ENCODE measurements at places on chromosomes 6 and 20.

DNA sequence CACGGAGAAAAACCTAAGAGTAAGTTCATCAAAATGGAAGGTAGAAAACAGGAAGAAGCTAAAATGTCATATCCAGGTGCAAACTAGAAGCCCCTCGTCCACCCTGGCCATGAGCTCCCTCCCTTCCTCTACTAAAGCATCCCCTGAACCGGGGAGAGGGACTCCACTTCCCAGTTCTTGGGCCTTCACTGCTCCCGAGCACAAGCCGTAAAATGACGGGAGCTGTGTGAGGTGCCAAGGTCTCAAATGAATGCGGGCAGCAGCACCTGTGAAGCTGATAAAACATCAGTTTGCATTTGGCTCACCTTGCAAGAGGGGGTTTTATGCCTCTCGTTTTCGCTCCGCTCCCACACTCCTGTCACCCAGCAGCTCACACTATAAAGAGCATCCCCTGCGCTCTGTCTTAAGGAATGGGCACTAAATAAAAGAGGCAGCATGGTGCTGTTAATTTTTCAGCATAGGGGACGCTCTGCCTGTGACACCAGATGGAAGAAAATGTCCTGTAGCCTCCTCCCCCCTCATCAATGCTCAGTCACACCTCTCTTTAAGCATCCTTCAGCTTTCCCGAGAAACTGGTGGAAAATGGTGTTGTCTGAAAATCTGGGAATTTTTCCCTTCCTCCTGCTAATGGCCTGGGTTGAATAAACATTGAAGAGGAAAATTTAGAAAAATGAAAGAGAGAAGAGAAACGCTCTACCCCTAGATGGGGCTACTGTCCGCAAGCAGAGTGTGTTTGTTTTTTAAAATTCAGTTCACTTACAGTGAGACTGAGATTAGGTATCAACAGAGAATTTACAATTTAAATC lies 563.0 kb upstream of the AGPAT4 start:
- no peak for DNase-seq

DNA sequence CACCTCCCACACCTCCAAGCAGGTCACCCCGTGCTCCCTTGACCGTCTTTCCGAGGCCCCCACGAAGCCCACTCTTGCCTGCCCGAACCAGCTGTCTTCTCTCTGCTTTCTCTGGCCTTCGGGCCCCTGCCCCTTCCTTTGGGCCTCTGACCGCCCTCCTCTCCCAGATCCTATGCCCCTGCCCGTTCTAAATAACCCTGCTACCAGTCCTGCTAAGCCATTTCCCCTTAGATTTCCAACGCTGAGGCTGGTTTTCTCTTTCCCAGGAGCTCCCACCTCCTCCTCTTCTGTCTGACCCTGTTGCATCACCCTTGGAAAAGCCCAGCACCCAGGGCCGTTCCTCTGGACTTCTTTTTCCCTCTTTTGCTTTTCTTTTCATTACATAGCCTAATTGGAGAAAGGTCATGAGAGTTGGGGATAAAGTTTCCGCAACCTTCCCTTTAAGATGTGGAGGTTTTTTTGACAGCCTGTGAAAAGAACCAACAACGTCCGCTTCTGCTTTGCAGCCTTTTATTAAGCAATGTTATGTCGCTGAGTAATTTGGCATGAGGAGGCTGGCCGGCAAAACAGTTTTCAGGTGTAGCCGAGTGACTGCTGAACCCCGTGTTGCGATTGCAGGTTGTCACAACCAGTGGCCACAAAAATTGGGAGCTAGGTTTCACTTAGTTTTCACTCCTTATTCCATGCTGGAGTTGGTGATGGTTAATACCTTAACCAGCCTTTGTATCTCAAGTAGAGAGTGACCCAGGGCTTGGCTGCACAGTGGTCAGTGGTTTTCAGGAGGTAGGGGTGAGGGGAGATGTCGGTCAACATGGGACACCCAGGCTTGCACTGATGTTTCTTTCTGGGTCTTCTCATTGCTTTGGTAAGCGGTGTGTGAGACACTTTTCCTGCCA lies 970 bp downstream of the BLTP3A start:
- no peak for DNase-seq

- no peak for DNase-seq
Measured at GRCh38 chr6:142246960-142247359, 54.8 kb upstream of the ADGRG6 start.

DNA sequence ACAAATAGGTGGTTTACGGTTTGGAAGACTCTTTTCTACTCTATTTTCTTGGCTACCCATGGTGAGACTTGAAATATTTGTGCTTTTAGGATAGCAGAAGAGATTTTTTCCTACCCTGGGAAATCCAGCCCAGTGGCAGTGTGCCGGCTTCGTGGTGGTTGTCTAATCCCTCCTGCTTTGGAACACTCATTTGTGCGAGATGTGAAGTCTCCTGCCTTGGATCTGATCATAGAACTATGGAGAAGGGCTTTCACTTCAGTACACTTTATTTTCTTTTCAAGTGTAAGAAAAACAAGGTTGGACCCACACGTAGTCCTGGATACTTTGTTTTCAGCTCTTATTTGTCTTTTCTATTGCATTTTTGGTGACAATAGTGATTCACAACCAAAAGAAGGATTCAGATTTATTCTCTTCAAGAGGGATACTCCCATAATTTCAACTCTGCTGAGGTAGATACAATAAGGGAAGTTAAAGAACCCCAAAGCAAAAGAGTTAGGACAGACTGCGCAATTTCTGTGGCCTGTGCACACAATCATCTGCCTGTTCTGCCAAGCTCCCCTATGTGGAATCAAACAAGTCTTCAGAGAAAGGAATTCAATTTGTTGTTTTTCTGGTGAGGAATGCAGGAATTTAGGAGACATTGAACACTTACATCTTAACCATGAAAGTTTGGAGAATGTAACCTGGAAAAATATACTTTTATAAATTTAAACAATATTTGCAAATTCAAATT lies 413.2 kb downstream of the GJA1 start:
- DNase-seq = no peak

GRCh38 chr6:13453771-13454251 lies 33.6 kb downstream of the GFOD1 start:
- DNase-seq = peak; percentile 50

GRCh38 chr20:49508435-49509199 lies 26.1 kb upstream of the KCNB1 start:
- DNase-seq = peak; percentile 10

- DNase-seq = peak; percentile 10
Measured at GRCh38 chr6:98944598-98945081, 3.1 kb downstream of the FBXL4 start.

DNA sequence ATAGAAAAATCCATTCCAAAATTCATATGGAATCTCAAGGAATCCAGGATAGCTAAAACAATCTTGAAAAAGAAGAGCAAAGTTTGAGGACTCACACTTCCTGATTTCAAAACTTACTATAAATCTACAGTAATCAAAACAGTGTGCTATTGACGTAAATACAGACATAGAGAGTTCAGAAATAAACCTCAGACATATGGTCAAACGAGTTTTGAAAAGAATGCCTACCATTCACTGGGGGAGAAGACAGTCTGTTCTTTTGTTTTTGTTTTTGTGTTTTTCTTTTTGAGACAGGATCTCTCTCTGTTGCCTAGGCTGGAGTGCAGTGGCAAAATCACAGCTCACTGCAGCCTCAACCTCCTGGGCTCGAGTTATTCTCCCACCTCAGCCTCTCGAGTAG lies 25.3 kb upstream of the PROKR2 start:
- DNase-seq = no peak

DNA sequence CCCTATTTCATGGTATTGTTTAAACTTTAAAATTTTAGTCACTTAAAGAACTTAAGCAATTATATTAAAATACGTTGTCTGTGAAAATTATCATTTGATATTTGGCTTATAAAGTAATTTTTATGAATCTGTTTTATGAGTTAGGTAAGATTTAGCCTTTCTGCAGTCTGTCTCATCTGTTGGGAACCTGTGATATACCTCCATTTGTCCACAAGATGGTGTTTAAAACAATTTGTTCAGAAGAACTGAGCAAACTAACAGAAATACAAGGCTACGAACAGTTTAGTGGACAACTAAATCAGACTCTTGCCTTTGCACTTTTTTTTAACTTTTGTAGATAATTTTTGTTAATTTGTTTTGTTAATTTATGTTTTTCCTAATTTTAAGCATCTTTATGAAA lies 92.4 kb downstream of the COL9A1 start:
- no peak for DNase-seq

DNA sequence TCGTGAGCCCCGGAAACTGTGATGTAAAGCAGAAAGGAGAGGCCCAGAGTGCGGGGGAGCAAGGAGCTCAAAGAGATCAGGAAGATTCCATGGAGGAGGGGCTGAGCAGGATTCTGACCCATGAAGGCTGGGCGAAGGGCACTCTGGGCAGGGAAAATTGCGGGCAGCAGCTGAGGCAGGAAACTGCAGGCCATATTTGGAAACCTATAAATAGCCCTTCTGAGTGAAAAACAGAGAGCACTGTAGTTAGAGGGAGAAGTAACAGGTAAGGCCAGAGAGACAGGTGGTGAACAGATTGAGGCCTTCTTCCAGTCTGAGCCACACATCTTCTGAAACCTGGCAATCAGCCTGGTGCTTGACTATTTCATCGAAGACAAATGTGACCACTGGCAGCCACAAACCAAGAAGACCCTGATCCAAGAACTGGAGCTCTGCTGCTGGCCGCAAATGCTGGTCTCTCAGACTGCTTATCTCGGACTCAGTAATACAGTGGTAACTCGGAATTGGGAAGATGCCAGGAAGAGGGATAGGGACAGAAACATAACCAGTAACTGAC lies 14.1 kb upstream of the BEND3 start:
- no peak for DNase-seq

- no peak for DNase-seq
Measured at GRCh38 chr20:41225091-41225490, 87.7 kb downstream of the PLCG1 start.

GRCh38 chr6:39884696-39885095 lies 49.6 kb downstream of the MOCS1 start:
- no peak for DNase-seq

DNA sequence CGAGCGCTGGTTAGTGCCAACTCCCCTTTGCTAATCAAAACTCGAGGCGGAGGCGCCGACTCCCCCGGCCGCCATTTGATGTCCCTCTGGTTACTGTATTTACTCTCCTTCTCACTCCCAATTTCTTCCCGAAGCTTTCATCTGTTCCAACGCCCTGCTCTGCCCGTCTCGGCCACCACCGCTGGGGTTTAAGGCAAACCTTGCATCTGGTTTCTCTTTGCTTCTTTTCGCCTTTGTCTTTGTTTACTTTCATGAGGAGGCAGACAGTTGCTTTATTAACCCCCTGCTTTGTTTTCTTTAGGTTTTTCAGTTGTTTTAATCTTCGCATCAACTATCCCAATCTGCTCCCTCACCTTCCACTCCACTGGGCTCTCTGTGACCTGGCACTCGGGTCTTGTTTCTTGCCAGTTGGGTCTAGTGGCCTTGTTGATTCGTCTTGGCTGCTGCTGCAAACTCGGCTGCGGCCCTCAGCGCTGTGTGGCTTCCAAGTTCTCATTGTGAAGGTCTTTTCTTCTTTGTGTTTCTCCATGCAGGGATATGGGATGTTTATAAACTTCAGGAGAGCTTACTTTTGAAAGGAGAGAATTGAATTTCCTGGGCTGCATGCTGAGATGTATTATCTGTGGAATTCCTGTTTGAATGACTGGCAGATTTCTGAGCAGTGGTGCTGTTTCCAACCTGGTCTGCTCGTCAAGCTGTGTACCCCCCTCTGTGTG lies 155.1 kb downstream of the CDC5L start:
- no peak for DNase-seq

DNA sequence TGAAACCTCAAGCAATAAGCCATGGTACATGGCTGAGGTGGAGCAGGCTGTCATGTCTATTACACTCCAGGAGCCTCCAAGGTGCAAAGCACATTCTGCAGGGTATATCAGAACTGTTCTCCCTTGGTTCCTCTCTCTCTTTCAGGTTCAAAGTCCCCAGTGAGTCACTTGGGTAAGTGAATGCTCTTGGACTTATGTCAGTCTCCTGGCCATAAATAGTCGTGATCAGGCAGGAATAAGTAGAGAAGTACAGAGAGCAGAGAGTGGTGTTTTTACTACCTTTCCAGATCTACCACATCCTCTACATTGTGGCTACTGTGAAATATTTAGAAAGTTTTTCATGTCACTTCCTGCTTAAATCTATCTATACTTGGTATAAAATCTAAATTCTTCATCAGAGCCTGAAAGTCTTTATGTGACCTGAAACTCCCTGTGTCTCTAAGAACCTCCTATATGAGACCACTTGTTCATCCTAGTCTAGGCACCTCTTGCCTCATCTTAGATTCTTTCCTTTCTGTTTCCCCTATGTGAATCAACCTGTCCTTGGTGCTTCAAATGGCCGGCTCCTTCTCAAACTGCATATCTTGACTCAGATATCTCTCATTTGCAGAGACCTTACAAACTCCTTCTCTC lies 1077.6 kb upstream of the MAP3K7 start:
- no peak for DNase-seq

DNA sequence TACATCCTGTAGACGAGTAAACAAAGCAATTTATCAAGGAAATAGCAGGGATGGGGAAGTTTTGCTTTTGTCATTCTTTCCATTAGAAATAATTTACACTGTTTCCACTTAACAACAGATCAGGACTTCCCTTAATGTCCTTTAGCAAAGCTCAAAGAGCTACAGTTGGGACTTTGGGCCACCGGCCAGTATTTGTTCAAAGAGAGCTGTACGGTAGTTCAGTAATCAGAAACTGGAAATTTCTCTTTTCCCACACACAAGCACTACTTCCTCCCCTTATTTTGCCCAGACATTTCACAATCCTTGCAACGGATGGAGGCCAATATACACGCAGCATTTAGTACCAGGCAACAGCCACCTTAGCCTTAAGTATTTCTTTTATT lies 12.1 kb upstream of the HINT3 start:
- peak; percentile 59 for DNase-seq

DNA sequence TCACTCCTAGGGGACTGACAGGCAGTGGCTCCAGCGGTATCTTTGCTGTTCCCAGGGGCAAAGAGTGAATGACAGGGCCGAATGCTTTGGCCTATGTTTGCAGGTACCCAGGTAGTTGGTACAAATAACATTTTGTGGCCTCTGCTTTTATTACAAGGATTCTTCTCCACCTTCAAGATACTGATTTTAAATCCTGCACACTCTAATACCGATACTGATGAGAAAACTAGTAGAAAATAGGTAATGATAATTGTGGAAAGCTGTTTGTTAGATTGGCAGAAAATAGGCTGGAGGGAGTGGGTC lies 772 bp downstream of the HINT3 start:
- no peak for DNase-seq

DNA sequence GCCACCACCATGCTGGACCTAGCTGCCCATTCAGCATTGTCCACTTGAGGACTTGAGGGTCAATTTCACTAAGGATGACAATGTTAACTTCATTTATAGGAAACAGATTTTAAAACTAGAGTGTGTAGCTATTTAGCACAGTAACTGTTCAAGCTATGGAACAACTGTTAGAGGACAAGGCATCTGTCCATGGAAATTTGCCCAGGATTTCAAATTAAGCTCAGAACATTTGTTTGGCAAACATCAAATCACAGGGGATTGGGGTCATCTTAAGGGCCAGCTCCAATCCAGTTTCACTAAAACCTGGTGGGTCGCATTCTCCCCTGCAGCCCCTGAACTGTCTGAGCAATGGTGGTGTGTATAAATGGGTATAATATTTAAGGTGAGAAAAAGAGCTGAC lies 35.1 kb downstream of the PM20D2 start:
- no peak for DNase-seq
